ENCODE measurements at places on chromosomes 12 and 14. TPM values are rescaled to one million over a fixed set of nuclear protein-coding genes. Genes with fewer than 3 reads are reported as not detected.

ZNF740 gene
- total RNA-seq = 29.0 TPM

MFAP5 gene
- total RNA-seq = not detected

CCDC38 gene
- total RNA-seq = 0.08 TPM

LRTM2 gene
- total RNA-seq = not detected

SIX6 gene
- not detected for total RNA-seq

KIF26A gene
- total RNA-seq = 0.05 TPM

DTX1 gene
- 2.3 TPM for total RNA-seq

OAS2 gene
- total RNA-seq = 102 TPM

RESF1 gene
- total RNA-seq = 60.5 TPM

ANKRD33 gene
- total RNA-seq = not detected

SPX gene
- total RNA-seq = not detected

CLEC9A gene
- total RNA-seq = not detected

CLEC4A gene
- 1.5 TPM for total RNA-seq

BEGAIN gene
- total RNA-seq = 0.24 TPM

KCNJ8 gene
- not detected for total RNA-seq

CDCA4 gene
- total RNA-seq = 60.2 TPM

SMCO2 gene
- total RNA-seq = 0.27 TPM

TMEM179 gene
- total RNA-seq = not detected

TBX3 gene
- total RNA-seq = 0.28 TPM

ANO2 gene
- not detected for total RNA-seq

RTL1 gene
- not detected for total RNA-seq

Measured in GM12878 (cell line).